SIG-M5 (cell line): ENCODE measurements at places on chromosomes 12 and 14.
A peak's percentile ranks its signal among the peaks of the same experiment; 100 is the strongest.

GRCh38 chr14:22650960-22651521 is 6.9 kb upstream of the OR6J1 start:
- DNase-seq: no peak

DNA sequence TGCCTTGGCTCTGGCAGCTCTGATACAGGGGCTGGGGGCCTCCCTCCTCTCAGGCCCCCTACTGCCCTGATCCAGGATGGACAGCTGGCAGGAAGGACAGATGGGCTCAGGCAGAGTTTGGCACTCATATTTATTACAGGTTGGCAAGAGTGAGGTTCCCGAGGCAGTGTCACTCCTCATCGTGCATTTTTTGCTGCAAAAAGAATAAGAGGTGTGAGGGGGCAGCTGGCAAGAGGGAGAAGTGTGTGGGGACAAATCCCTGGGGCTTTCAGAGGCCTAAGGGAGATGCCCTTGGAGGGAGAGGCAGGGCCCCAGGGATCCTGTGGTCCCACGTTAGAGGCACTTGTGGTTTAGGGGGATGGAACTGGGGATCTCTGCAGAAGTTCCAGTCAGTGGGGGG is 5.0 kb downstream of the CMTM5 start:
- no peak for DNase-seq

- no peak for DNase-seq
Measured at GRCh38 chr12:17030338-17030737, 424.4 kb upstream of the LMO3 start.

GRCh38 chr12:27523305-27523641 is 733 bp upstream of the PPFIBP1 start:
- DNase-seq: no peak

DNA sequence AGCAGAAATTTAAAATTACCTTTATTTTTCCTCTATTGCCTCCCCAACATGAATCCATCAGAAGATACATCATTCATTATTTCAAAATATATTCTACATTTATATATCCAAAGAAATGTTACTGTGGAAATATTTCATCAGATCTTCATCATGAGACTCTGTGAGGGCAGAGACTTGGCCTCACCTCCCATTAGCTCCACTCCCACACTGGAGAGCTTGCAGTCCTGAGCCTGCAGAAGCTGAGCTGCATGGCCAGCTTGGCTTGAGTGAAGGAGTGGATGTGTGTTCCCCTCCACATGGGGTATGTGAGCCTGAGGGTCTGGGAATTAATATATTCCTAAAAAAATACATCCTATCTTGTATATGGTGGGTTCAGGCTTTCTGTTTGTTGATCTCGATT is 961.9 kb downstream of the TMEM121 start:
- DNase-seq: no peak

- no peak for DNase-seq
Measured at GRCh38 chr12:48794870-48795269, 6.0 kb upstream of the ADCY6 start.

DNA sequence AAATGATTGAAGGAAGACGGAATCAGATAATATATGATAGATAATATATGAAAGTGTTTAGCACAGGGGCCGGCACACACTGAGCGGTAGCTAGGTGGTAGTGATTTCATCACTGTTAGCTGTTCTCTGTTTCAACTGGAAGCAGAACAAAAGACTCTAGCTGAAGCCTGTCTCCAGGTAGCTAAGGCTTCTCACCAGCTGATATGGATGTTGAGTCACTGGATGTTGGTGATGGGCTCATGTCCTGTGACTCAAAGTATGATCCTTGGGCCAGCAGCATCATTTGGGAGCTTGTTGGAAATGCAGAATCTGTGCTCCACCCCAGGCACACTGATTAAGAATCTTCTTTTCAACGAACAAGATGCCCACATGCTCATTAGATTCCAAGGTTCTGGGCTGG is 21.7 kb upstream of the KCNA5 start:
- no peak for DNase-seq

DNA sequence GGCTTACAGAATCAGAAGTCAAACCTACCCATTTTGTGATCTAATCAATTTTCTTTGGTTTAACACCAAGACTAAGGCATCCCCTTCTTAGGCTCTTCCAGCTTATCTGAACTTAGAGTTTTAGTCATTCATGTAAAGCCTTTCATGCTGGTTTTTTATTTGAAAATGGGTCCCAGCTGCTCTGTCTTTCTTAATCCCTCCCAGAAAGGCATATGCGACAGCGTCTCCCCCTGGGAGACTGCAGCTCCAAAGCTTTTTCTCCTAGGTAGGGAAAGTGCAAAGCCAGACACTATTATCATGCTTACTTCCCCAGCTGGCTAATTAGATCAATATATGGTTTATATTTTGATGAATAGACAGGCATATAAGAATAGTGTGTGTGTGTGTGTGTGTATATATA is 96.6 kb upstream of the E2F7 start:
- DNase-seq: no peak

GRCh38 chr14:71891970-71892369 is 40.3 kb upstream of the RGS6 start:
- no peak for DNase-seq

DNA sequence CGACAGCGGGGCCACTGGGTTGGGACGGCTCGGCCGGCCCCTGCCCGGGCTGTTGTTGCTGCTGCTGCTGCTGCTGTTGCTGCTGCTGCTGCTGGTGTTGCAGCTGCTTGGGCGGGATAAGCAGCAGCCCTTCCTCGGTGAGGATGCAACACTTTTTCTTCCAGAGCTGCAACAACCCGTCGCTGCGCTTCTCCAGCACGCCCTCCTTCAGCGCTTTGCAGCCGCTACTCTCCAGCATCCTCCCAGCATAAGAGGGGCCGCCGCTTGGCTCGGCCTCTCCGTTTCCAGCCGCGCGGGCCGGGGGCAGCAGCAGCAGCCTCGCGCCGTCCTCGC is 529 bp downstream of the PHLDA1 start:
- DNase-seq: no peak

- no peak for DNase-seq
Measured at GRCh38 chr12:42568952-42569915, 20.3 kb downstream of the PRICKLE1 start.

DNA sequence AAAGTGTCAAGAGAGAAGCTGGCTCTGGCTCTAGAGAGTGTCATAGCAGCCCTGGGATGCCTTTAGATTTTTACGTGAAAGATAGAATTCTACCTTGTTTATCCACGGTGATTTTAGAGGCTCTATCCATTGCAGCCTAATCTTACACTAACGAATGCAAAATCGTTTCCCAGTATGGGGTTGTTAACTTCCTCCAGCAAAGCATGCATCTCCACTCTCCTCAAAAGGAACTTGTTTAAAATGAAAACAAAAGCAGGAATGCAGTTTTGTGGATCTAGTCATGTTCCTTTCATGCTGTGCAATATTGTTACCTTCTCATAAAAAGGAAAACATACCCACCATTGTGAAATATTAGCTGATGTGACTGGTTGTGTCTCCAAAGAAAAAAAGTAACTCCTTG is 88.4 kb downstream of the ANO2 start:
- no peak for DNase-seq

- no peak for DNase-seq
Measured at GRCh38 chr14:82492157-82492556, 958.5 kb upstream of the SEL1L start.

DNA sequence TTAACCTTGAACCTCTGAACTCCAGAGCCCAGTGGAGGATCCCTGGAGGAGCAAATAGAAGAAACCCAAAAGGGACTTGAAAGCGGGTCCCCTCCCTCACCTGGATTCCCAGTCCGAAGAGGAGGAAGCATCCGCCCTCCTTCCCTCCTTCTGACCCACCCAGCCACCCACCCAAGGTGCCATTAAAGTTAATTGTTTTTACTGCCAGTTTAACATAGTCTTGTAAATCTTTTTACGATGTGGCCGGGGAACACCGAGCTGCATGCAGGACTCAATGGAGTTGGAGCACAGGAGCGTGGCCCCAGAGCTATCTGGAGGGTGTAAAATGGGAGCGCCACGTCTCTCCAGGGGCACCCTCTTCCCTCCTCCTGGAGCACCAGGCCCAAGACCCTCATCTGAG is 49.9 kb upstream of the TBX3 start:
- no peak for DNase-seq

- DNase-seq: no peak
Measured at GRCh38 chr12:81866081-81866480, 106.9 kb upstream of the PPFIA2 start.

DNA sequence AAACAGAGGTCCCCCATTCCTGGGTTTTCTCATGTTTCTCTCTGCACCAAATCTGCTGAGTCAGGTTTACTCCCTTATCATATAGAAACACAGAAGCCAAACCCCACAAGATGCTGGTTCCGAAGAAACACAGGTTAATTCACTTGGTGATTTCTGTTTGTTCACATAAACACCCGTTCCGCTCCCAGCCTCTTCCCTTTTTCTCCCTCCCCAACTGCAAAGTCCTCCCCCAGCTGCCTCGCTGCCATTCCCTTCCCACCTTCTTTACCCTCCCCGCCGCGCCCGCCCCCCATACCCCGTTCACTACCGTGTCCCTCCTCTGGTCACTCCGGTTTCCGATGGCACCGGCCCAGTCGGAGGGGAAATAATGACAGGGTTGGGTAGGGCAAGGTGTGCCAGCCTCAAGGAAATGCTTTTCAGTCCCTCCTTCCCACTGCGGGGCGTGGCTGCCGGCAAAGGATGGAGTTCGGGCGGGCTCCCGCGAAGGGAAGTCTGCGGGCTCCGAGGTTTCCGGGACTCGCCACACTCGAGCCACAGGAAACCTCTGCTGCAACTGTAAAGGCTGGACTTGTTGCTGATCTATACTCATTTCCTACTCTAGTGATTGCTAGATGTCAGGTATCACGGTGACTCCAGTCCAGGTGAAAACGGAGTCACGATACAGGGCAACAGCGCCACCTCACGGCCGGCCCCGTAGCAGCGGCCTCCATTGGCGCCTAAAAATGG is at the start of gene STYK1:
Gene STYK1 (minus strand): TSS at position 394 of the 726 bp plus-strand sequence. CDS start 39,434 bp downstream, outside the sequence.
- no peak for DNase-seq

GRCh38 chr12:9707864-9708808 is 24.8 kb downstream of the CLECL1 start:
- no peak for DNase-seq

- DNase-seq: no peak
Measured at GRCh38 chr14:49924852-49925251, 32.0 kb downstream of the ARF6 start.

- DNase-seq: no peak
Measured at GRCh38 chr14:104573930-104574329, 5.6 kb upstream of the C14orf180 start.

DNA sequence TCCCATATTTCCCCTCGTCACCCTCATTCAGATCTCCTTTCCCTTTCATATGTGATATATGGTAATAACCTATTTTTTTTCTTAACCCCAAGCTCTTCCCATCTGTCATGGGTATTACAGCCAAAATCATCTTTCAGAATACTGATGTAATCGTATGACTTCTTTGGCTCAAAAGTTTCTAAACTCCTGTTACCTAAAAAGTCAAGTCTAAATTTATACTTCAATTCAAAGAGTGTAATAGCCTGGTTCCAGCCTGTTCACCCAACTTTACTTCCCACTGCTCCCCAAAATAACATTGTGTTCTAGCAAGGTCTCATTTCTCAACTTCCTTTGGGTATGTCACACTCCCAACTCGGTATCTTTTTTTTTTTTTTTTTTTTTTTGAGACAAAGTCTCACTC is 48.5 kb downstream of the TBK1 start:
- peak; percentile 97 for DNase-seq

DNA sequence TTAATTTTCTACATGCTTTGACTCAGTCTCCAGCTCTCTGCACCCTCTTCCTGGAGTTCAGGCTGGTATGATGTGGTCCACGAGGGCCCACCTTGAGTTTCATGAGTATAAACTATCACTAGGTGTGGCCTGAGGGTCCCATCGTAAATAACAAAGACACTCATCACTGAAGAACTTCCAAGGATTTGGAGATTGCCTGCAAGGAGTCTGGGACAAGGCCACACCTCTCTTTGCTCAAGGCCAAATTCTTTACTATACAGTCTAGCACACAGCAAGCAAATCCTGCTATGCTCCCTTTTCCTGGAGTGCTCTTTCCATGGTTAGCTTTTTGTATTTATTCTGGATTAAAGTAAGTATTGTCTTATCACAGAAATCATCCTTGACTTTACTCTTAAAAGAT is 271.9 kb downstream of the SLC16A7 start:
- DNase-seq: no peak

DNA sequence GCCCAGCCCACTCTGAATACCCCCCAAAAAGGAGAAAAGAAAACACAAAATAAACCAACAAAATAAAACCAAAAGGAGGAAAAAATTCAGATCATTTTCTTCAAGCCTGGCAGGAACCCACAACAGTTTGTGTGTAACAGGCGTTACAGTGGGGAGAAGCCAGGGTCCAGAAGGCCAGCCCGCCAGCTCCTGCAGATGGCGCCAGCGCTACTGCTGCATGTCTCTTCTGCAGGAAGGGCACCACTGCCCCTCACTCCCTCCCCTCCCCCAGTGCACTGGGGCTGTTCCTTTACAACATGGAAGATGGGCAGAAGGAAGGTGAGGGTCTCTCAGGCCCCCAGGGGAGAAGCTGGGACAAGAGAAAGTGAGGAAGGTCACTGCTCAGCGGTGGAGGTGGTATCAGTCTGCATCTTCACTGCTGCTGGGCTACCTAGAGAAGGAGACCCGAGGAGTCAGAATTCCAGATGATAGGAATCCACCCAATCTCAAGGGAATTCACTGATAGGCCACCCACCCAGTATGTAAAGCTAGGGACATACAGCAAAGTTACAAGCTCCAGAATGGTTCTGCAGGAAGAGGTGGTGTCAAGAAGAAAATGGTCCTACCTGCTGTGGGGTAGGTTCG is 2.3 kb upstream of the NOP2 start:
- DNase-seq: no peak

DNA sequence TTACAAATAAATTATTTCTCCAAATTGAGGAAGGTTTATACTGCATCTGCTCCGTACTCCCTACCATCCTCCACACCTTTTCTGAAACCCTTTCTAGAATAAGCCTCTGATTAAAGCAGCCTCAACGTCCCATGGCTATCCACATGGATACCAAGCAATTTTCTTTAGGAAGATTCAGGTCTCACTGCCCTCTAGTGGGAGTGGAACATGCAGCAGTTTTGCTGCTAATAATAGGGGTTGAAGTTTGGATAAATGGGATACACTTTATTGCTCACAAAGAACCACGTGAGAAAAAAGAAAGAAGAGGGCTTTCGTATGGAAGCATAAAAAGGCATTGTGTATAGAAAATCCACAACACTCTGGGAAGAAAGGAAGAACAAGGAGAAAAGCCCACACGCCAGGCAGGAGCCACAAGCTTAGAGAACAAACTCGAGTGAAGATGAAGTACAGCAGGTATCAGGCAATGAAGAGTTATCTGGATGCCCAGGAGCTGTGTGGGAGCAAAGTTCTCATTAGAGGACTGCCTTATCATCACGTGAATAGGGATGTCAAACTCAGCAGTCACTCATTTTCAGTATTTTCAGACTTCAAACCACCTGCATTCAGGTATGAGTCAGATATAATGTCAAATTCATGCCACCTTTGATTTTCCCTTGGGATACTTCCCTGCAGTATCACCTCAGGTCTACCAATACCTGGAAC is 45.8 kb downstream of the CCER1 start:
- no peak for DNase-seq
